Thoracic aorta (tissue), 2 donors: ENCODE measurements at places on chromosomes 1 and 21. TPM values are rescaled to one million over a fixed set of nuclear protein-coding genes. Genes with fewer than 3 reads are reported as not detected.

The TMEM240 gene
- 11.1 TPM for total RNA-seq

The ENAH gene
- total RNA-seq = 119 TPM

The AKNAD1 gene
- total RNA-seq = not detected

The ETV3L gene
- not detected for total RNA-seq

The PLCH2 gene
- total RNA-seq = 1.1 TPM

The COL18A1 gene
- 811 TPM for total RNA-seq

The UQCRH gene
- total RNA-seq = 144 TPM

The FCRL2 gene
- not detected for total RNA-seq

The ADAMTS4 gene
- total RNA-seq = 171 TPM

The CHIA gene
- not detected for total RNA-seq

The CFAP141 gene
- total RNA-seq = not detected

The HEYL gene
- total RNA-seq = 45.6 TPM

The FBXO2 gene
- 3.8 TPM for total RNA-seq

The FAM151A gene
- total RNA-seq = not detected

The CACNA1S gene
- not detected for total RNA-seq
